ENCODE measurements at places on chromosomes 13 and 19. TPM values are rescaled to one million over a fixed set of nuclear protein-coding genes. Genes with fewer than 3 reads are reported as not detected.

The FOXO1 gene
- 10.1 TPM for total RNA-seq

The LIM2 gene
- total RNA-seq, result not detected

The MBD3L2 gene
- total RNA-seq, result not detected

The CCDC70 gene
- not detected for total RNA-seq

The IL12RB1 gene
- total RNA-seq, result not detected

The PTH2 gene
- total RNA-seq, result not detected

The ZNF440 gene
- total RNA-seq, result 8.3 TPM

The DCLK1 gene
- 0.83 TPM for total RNA-seq

The LRRC25 gene
- total RNA-seq, result not detected

The OSCAR gene
- total RNA-seq, result 0.80 TPM

The MIA gene
- total RNA-seq, result 106 TPM

The ZNF729 gene
- not detected for total RNA-seq

The DHDH gene
- total RNA-seq, result 0.33 TPM

The FGF22 gene
- total RNA-seq, result not detected

The MTMR6 gene
- total RNA-seq, result 27.8 TPM

The TEX29 gene
- not detected for total RNA-seq

The ZNF709 gene
- total RNA-seq, result 3.7 TPM

The COX7A1 gene
- not detected for total RNA-seq

The DNAJB1 gene
- 133 TPM for total RNA-seq

The PGLYRP1 gene
- not detected for total RNA-seq

The ZIC5 gene
- total RNA-seq, result 0.05 TPM

The ZNF541 gene
- not detected for total RNA-seq

Measured in mammary epithelial cell (primary cell).